HT-29 (cell line): ENCODE measurements at places on chromosomes 4 and X. TPM values are rescaled to one million over a fixed set of nuclear protein-coding genes. Genes with fewer than 3 reads are reported as not detected.

PARM1 gene
- 1.0 and 1.1 TPM in 2 replicates for total RNA-seq

CABS1 gene
- total RNA-seq, result not detected in 2 replicates

HPGD gene
- total RNA-seq, result 18.6 and 33.7 TPM in 2 replicates

RPGR gene
- total RNA-seq, result 3.9 and 5.7 TPM in 2 replicates

KCND1 gene
- total RNA-seq, result 0.18 TPM in 1 of 2 replicates, not detected in the other

COL4A5 gene
- total RNA-seq, result not detected in 2 replicates

ITM2A gene
- not detected in 2 replicates for total RNA-seq

ARX gene
- not detected in 2 replicates for total RNA-seq

UCP1 gene
- total RNA-seq, result not detected in 2 replicates

GABRG1 gene
- not detected in 2 replicates for total RNA-seq

XAGE2 gene
- not detected in 2 replicates for total RNA-seq

NUP54 gene
- total RNA-seq, result 29.1 and 43.6 TPM in 2 replicates

ARHGAP24 gene
- total RNA-seq, result 0.50 and 1.0 TPM in 2 replicates

ZMAT1 gene
- total RNA-seq, result 0.13 TPM in 1 of 2 replicates, not detected in the other
